Mesothelial cell of epicardium (in vitro differentiated cells): ENCODE measurements at places on chromosomes 6 and 20.

DNA sequence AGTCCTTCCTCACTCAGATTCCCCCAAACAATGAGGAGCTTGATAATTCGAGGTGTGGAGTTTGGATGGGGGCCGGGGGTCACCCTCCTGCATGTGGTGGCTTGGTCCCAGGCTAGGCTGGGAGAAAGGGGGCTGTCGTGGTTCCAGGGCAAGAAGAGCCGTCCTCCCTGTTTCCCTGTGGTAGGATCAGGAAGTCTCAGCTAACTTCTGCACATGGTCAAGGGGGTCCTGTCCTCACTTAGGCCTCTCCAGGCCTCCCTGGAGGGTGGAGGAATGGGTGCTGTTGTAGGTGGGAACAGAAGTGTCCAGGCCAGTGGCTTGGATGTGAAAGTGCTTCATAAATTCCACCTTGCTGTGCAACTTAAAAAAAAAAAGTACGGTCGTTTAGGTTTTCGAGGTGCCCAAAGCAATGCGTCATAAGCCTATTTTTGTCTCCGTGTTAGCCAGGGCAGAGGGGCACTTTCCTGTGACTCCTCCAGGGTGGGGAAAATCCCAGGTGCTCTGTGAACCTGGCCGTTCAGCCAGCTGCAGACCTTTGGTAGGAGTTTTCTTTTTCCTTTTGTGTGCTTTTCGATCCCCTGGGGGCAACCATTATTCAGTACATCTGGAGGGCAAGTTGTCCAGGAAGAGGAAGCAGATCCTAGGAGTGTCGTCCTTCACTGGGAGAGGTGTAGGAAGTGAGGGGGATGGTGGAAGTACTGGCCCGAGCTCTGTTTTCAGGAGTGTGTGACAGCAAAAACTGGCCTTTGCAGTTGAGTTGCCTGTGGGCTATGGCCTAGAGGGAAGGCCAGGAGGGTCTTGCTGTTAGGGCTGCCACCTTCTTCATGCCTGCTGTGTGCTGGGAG, 9.6 kb downstream of the IGF2R start:
- DNase-seq = no peak

DNA sequence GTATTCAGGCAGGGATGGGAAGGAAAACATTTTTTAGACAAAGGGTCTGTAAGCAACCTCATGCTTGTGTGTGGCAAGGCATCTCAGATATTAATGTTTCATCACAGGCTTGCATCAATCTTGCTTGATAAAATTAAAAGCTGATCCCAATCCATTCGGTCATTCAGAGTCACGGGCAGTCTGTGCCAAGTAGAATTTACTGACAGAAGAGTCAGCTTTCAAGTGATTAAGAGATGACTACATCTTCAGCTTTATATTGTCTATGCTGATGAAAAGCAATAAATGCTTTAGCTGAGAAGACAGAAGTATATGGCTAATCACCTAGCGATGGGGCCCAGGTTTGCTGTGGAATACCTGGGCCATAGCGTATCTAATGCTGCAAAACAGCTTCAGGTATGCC, 3.5 kb downstream of the PLEKHG1 start:
- DNase-seq = no peak

DNA sequence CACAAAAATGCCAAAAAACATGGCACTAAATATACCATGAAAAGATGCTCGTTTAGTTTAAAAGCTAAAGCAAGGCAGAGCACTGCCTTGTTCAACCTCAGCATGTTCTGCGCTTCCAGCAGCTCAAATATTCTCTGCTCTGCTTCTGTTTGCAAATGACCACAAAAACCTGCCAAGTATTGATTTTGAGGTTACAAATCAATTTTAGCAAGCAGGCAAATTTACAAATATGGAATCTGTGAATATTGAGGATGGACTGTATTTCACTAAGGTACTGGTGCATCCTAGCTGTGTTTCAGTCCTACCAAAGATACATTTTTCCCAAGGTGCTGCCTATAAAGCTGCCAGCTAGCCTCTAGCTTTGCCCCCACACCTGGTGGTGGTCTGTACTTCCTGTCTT, 449.9 kb downstream of the PREX1 start:
- DNase-seq = no peak

- DNase-seq = no peak
Measured at GRCh38 chr20:45780159-45780558, 11.5 kb downstream of the WFDC3 start.

GRCh38 chr6:116084284-116084683, 16.4 kb upstream of the NT5DC1 start:
- no peak for DNase-seq

DNA sequence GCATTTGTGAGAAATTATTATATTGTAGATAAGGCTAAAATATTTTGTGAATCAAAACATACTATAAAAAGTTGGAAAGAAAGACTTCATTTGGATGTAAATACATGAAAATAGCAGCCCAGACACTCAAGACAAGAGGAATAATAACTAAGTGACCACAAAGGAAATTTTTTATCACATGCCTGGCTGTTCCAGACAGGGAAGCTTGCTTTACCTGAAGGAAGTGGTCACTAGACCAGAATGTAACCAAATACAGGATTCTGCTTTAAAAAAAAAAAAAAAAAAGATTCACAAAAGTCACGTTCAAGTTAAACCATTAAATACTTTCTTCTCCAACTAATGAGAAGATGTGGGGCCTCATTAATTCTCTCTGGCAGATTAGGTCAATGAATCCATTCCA, 9.3 kb upstream of the HLA-DQB2 start:
- no peak for DNase-seq

- DNase-seq = no peak
Measured at GRCh38 chr6:18400831-18401446, 13.8 kb downstream of the RNF144B start.
